GM19239 (cell line): ENCODE measurements at places on chromosomes 7 and 10.

- no peak for DNase-seq
These were observed 9.4 kb upstream of the LRRC27 start for GRCh38 chr10:132322586-132323048.

DNA sequence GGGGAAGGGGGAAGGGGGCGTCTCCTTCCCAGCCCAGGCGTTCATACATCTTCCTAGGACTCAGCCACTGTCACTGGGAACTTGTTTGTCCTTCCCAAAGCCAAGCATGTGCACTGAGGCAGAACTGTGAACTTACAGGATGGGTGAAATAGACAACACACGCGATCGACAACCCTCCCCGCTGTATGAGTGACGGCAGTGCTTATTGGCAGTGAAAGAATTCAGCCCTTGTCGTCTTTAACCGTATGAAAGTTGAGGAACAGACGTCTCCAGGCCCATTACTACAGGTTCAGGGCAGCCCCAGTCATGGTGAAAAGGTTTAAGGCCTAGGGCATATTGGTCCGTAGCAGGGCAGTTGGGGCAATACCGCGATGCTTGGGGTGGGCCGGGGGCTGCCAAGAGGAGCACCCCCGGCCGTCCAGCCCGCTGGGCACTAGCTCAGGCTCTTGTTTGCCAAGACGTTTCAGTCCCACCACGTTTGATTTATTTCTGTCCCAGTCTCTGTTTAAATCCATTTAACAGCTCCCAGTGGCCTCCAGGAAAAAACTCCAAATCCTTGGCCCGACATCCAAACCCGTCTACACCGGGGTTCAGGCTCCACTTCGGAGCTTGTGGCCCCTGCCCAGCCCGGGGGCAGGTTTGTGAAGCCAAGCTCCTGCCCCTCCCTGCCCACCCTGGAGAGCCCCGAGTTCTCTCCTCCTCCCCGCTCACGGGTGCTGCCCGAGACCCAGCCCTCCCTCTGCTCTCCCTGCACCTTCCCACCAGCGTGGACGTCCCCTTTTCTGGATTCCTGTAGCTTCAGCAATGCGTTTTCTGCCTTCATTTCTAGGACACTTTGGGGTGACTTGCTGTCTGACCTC is 159.8 kb downstream of the DNAJB6 start:
- DNase-seq: no peak

DNA sequence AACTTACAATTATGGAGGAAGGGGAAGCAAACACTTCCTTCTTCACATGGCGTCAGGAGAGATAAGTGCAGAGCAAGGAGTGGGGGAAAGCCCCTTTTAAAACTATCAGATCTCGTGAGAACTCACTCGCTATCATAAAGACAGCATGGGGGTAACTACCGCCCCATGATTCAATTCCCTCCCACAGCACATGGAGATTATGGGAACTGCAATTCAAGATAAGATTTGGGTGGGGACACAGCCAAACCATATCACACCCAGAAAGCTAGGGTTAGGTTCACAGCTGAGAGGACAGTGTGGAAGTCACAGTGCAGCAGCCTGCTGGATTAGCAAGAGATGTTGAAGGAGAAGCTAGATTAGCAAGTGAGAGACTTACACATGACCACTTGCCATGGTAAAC is 81.6 kb downstream of the CRTAC1 start:
- no peak for DNase-seq

DNA sequence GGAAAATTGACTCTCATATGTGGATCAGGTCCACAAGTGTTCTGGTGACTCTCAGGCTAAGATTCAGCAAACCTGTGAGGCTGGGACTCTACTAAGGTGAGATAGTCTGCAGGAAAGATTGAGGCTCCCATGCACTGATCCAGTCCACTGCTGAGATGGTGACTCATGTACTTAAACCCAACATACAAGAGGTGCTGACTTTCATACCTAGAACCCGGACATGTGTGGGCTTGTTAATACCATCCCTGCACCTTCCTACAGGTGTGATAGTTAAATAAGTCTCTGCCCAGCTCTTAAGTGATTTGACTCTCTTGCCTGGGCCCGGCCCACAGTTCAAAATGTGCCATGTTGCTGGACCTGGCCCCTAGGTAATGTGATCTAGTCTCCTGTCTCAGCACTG is 27.1 kb upstream of the ZNF107 start:
- no peak for DNase-seq

DNA sequence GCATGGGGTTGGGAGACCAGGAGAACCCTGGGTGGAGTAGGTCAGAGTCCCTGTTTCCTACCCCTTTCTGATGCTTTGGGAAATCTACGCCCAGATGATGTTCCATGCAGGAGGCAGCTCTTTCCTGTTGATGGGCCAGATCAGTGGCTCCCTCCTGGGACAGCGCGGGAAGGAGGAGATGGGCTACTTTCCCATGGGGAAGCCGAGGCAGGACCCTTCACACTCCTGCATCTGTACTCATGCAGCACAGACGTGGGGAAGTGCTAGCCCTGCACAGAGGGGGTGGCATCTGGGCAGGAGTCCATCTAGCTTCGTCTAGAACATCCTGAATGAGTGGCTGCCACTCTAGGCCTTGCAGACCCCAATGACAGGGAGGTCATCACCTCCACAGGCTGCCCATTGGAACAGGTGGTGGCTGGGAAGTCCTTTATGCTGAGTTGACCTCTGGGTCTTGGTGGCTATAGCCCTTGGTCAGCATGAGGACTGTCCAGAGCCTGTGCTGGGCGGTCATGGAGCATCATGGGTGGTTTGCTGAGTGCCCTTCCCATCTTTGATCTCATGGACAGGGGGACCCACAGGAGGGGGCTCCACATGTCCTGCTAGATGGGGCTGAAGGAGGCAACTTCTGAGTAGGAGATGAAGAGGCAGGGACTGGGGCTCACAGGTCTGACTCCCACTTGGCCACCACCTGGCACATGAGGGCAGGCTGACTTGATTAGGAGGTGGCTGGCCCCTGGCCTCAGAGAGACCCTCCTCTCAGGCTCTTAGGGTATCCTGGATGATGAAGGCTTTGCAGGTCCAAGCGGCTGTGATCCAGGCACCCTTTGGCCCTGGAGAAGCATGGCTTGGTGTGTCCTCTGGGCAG is 24.6 kb downstream of the RAMP3 start:
- DNase-seq: no peak

- DNase-seq: peak; percentile 50
These were observed 67.7 kb downstream of the GPAM start for GRCh38 chr10:112115781-112116385.

DNA sequence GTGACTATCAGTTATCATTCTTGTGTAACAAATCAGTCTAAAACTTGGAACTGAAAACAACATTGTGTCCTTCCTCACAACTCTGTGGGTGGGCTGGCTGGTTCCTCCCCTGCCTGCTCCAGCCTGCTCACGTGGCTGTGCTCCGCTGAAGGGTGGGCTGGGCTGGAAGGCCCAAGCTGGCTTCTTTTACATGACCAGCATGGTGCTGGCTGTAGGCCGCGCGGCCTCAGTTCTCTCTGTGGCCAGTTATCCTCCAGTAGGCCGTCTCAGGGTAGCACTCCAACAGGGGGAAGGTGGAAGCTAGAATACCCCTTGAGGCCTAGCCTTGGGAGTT is 11.3 kb downstream of the ADAMTS14 start:
- no peak for DNase-seq

GRCh38 chr10:43825421-43825820 is 176.7 kb upstream of the ZNF32 start:
- no peak for DNase-seq

DNA sequence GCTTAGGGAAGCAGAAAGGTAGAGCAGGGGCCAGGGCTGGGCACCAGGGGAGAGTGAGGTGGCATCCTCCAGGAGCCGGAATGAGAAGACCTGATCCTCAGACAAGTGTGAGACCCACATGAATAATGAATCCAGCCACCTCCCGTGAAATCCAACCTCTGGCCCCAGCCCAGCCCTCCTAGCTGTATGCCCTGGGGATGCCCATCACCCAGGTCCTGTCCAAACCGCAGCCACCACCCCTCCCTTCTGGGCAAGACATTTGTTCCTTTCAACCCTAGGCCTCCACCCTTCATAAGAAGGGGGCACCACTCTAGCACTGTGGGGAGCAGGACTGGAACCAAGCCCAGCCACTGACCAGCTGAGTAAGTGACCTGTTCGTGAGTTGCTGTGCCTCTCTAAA is 9.7 kb downstream of the PDZD7 start:
- DNase-seq: no peak

DNA sequence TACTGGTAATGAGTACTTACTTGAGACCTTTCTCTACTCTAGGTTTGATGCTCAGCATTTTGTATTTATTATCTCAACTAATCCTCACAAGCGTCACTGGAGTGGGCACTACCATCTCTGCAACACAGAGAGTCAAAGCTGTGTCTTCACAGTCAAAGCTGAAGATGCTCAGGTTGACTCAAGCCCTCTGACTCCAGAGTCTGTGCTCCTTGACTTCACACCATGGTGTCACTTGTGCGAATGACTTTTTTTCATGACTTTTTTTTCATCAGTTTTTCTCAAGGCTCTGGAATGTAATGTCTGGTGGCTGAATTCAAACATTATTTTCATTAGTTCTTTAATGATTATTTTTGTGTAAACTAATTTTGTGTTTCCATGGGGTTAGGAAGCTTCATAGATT is 30.4 kb upstream of the TARP start:
- no peak for DNase-seq

- no peak for DNase-seq
These were observed 20.5 kb downstream of the NOM1 start for GRCh38 chr7:156969972-156970420.

GRCh38 chr10:97499561-97500296 is 1.0 kb downstream of the UBTD1 start:
- DNase-seq: no peak

GRCh38 chr10:79260811-79261740 is 86.2 kb upstream of the PPIF start:
- DNase-seq: no peak

DNA sequence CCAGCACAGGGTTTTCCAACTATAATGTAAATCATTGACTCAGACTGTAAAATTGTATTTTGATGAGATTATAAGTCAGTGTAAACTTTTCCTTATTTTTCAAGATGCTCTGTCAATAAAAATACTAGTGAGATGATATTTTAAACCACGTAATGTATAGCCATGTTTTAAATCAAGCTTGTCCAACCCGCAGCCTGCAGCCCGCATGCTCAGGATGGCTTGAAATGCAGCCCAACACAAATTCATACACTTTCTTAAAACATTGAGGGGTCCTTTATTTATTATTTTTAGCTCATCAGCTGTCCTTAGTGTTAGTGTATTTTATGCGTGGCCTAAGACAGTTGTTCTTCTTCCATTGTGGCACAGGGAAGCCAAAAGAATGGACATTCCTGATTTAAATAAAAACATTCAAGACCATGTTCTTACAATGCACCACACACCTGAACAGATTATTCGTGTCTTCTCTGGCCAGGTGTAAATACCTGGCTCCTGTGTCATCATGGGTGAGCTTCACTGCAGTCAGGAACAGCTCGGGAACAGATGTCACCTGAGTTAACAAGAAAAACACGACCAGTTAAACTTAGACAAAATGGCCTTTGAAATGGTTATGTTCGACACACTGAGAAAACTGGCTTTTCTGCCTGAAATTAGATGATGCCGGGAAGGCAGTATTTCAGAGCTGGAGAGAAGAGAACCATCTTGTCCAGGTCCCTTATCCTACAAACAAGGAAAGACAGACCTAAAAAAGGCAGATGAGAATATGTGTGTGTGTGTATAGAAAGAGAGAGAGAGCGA is 5.9 kb downstream of the PITRM1 start:
- DNase-seq: no peak

DNA sequence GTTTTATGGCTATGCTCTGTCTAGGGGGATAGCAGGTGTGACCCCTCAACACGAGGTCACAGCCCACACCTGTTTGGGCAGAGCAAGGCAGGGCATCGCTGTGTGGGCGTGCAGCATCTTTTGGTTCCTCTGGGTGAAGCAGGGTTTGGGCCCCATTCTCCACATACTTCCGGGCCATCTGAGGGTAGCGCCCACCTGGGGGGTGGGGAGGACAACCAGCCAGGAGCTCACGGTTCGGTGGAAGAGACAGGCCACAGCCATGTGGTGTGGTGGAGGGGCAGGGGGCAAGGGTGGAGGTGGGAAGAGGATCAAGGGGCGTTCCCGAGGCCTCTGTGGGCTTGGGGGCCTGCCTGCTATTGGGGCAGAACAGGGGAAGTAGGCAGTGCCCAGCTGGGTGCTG is 2.4 kb downstream of the SH2B2 start:
- DNase-seq: no peak

GRCh38 chr7:107810626-107811025 is 7.6 kb upstream of the SLC26A3 start:
- no peak for DNase-seq

GRCh38 chr10:23293145-23293724 is 51.4 kb downstream of the C10orf67 start:
- DNase-seq: peak; percentile 10

- no peak for DNase-seq
These were observed 21.8 kb downstream of the NT5C2 start for GRCh38 chr10:103171278-103171677.

DNA sequence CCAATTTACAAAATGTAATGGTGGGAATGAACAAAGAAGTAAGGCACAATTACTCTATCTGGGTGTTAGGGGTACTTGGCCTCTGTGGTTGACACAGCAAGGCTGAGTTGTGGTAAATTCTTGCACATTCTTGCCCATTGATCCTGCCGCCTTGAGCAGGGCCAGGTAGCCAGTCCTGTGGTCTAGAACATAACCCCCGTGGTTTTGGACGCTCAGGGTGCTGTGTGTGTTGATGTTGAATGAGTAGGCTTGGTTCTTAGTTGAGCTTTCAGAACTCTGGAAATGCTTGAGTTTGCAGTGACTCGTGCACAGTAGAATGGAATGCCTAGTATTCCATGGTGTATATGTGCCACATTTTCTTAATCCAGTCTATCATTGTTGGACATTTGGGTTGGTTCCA is 42.3 kb upstream of the CDHR3 start:
- DNase-seq: no peak

DNA sequence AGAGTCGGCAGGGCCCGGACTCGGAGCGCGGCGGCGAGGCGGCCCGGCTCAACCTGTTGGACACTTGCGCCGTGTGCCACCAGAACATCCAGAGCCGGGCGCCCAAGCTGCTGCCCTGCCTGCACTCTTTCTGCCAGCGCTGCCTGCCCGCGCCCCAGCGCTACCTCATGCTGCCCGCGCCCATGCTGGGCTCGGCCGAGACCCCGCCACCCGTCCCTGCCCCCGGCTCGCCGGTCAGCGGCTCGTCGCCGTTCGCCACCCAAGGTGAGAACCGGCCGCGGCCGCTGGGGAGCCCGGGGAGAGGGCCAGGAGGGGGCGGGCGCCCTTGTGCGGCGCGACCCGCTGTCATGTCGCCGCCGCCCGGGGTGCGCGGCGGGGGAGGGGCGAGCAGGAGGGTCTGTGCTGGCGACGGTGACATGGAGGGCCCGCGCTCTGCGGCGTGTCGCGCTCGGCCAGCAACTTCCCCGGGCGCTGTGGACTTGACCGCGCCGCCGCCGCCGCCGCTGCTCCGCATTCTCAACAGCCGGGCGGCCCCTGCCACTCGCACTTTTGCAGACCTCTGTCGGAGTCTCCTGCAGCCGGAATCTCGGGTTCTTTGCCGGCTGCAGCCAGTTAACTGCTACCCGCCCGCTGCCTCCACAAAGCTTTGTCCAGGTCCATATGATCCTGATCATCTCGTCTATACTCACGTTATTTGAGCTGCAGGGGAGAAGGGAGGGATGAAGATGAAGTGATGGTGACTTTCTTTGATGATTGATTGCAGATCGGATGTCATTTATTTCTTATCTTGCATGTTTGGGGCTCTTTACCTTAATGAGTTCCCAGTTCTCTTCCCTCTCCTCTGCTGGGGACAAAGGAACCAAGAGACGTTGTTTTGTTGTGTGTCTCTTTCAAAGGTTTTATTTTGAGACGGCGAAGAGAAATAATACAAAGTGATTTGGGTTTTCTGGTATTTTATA is 869 bp downstream of the TRIM24 start:
- DNase-seq: peak; percentile 9
